ENCODE measurements at places on chromosomes 12 and 14.
A peak's percentile ranks its signal among the peaks of the same experiment; 100 is the strongest.

- no peak for DNase-seq
These were observed 827.0 kb downstream of the AACS start for GRCh38 chr12:125892276-125892675.

DNA sequence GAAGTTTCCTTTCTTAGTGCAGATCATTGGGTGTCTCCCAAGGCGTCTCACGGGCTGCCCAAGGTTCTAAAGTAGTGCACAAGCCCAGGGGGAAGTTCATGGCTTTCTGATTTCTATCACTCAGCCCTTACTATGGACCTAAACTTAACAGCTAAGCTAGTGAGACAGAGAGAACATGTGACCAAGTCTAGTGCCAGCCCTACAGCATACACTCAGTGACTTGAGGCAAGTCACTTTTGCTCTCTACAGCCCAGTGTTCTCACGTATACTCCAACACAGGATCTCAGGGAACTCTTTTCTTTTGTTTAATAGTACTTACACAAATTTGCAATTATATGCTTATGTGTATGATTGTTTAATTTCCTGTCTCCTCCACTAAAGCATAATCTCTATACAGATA is 48.6 kb downstream of the NKX2-1 start:
- DNase-seq: no peak

DNA sequence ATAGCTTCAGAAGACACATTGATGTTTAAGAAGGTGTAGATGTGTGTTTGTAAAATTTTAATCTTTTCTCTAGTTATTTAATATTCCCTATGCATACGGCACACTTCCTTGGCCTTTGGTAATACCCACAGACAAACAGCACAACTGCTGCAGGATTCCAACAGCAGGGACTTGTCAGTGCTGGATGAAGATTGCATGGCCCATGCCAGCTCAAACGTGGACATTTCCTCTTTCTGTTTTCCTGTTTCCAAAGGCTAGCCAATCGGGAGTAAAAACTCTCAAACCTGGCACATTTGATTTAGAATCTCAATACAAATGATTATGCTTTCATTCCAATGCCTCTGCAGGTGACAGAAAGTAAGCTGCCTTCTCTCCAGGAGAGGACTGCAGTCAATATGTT is 22.5 kb upstream of the PDE3A start:
- no peak for DNase-seq

GRCh38 chr12:63020269-63020668 is 85.3 kb upstream of the PPM1H start:
- no peak for DNase-seq

- peak; percentile 80 for DNase-seq
These were observed 42.4 kb downstream of the NUAK1 start for GRCh38 chr12:106096376-106096775.

DNA sequence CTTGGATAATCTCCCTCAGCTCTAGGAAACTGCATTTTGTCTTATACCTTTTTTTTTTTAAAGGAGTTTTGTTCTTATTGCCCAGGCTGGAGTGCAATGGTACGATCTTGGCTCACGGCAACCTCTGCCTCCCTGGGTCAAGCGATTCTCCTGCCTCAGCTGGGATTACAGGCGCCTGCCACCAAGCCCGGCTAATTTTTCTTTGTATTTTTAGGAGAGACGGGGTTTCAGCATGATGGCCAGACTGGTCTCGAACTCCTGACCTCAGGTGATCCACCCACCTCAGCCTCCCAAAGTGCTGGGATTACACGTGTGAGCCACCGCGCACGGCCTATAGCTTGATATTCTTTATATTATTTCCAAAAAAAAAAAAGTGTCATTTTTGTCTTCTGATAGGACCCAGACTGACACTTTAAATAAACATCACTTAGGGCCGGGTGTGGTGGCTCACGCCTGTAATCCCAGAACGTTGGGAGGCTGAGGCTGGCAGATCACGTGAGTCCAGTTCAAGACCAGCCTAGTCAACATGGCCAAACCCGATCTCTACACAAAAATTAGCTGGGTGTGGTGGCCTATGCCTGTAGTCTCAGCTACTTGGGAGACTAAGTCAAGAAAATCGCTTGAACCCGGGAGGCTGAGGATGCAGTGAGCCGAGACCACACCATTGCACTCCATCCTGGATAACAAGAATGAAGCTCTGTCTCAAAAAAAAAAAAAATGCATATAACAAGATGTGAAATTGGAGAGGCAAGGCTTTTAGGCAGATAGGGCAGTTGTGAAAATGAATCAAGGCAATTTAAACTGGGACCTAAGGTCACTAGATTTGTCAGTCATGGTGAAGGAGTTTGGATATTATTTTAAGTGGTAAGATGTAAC is 18.4 kb downstream of the SLC2A3 start:
- no peak for DNase-seq

DNA sequence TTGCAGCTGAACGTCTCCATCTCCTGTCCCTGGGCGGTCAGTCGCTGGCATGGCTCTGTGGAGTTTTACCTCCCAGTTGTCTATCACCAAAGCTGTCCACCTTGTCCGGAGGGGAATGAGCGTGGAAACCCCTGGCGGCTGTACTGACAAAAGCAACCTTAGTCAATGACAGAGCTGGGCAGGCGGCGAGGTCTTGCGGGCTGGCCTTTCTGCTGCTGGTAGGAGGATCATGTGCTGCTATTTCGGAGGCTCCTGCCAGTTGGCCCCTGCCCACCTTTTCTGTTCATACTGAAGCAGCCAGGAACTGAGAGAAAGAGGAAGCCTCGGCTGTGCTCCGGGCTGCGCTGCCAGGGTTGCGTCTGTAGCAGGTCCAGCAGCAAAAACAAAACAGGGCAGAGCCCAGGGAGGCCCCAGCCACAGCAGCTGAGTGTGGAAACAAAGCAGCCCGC is 57.7 kb downstream of the HMGA2 start:
- DNase-seq: peak; percentile 80

DNA sequence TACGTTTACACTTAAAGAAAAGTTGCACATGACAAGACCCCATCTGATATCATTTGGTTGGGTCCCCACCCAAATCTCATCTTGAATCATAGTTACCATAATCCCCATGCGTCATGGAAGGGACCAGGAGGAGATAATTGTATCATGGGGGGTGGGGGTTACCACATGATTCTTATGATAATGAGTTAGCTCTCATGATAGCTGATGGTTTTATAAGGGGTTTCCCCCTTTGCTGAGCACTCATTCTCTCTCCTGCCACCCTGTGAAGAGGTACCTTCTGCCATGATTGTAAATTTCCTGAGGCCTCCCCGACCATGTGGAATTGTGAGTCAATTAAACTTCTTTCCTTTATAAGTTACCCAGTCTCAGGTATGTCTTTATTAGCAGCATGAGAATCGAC is 60.3 kb downstream of the PHLDA1 start:
- DNase-seq: no peak

DNA sequence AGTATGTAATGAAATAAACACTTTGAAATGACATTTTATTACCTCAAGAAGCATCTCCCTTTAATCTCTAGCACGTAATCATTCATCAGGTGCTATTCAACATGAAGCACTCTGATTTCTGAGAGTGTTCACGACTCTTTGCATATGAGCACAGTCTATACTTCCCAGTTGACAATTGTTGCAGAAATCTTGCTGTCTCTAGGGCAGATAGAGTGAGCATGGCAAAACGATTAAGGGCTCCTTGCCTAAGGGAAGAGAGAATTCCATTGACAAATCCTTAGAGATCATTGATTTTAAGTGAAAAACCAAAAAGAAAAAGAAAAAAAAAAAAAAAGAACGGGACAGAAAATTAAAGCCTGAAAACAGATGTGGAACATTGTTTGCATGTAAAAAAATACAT is 107.6 kb downstream of the C12orf50 start:
- no peak for DNase-seq

GRCh38 chr14:52254086-52254485 is 13.4 kb upstream of the PTGDR start:
- no peak for DNase-seq

DNA sequence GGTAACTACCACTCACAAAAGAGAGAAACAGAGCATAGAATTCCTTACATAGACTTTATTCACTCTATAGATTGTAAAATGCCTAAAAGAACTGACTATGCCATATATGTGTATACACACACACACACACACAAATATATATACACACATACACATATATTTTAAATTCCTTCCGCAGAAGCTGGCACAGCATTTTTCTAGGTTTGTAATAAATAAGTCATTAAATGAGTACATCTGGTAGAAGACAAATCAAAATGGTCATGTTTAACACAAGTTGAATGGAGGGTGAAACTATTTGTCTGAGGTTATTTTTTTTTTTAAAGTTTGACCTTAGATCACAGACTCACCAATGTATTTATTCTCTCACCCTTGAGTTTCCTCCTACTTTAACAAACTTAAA is 58.2 kb downstream of the CCER1 start:
- no peak for DNase-seq

DNA sequence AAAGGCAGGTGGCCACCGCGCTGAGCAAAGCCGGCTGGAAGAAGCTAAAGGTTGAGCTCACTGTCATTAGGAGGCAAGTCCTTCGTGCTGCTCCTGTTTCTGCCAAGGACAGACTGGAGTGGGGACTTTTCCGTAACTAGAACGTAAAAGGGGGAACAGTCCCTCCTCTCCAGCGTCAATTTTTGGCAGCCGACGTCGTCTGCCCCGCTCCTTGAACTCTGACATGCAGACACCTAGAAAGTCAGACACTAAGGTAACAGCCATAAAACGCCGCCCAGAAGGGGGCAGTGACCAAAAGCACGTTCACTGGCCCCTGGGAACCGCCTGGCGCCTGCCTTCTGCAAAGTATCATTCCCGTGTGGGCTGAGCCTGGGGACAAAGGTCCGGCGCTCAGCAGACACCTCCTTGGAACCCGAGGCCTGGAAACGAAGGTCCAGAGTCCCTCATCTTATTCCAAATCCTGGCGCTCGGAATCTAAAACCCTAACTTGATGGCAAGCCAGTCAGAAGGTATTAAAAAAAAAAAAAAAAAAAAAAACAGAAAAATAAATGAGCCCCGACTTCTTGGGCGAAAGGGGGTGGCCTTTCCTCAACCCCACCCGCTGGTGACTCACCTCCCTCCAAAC is 1.1 kb upstream of the LRP1 start:
- no peak for DNase-seq

- no peak for DNase-seq
These were observed 29.6 kb downstream of the SMUG1 start for GRCh38 chr12:54159140-54159539.

- DNase-seq: no peak
These were observed 47.7 kb downstream of the C12orf50 start for GRCh38 chr12:87981495-87981894.

DNA sequence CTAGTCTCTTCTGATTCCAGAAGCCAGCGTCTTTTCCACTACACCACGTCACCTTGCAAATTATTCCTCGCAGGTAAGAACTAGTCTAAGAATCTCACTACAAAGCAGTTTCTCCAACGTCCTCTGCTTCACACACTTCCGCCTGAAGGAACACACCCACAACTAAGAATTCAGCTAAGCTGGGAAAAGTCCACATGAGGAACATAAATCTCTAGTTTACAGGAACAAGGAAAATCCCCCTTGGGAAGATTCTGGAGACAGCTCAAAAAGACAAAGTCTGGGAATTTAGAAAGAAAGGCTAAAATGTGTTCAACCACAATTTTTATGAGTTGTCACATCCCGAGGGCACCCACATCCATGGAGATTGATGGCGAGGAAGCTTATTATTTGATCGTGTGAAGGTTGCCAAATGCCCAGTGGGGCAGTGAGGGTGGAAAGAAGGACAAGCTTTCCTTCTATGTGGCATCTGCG is 780.2 kb upstream of the TBX3 start:
- DNase-seq: no peak

GRCh38 chr14:95522556-95522955 is 6.1 kb upstream of the SYNE3 start:
- DNase-seq: no peak

- peak; percentile 39 for DNase-seq
These were observed 31.2 kb downstream of the TAS2R7 start for GRCh38 chr12:10771132-10771733.

GRCh38 chr14:106879241-106879640 is 1352.9 kb downstream of the TMEM121 start:
- no peak for DNase-seq

DNA sequence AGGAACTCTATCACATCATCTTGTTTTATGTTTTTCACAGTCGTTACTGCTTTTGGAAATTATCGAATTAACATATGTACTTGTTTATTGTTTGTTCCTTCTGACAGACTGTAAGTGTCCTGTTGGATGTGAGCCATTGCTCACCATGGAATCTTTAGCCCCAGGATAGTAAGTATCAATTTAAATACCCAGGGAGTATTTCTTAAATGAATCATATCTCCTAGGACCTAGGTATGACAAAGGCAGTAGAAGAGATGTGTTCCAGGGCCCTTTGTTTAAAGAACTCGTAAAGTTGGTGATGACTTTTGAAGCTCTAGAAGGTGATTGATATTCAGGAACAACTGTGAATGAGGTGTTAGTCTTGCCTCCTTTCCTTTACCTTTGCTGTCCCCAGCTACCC is 30.3 kb upstream of the STRAP start:
- no peak for DNase-seq

GRCh38 chr12:82754856-82755255 is 68.2 kb downstream of the TMTC2 start:
- DNase-seq: no peak

- DNase-seq: peak; percentile 13
These were observed 374.8 kb downstream of the RMST start for GRCh38 chr12:97837401-97837800.

GRCh38 chr12:532908-533565 is 73.3 kb downstream of the B4GALNT3 start:
- DNase-seq: peak; percentile 97

GRCh38 chr12:20369305-20370013 is 1.1 kb downstream of the PDE3A start:
- DNase-seq: peak; percentile 24

GRCh38 chr12:11639454-11639853 is 10.0 kb upstream of the ETV6 start:
- DNase-seq: no peak

DNA sequence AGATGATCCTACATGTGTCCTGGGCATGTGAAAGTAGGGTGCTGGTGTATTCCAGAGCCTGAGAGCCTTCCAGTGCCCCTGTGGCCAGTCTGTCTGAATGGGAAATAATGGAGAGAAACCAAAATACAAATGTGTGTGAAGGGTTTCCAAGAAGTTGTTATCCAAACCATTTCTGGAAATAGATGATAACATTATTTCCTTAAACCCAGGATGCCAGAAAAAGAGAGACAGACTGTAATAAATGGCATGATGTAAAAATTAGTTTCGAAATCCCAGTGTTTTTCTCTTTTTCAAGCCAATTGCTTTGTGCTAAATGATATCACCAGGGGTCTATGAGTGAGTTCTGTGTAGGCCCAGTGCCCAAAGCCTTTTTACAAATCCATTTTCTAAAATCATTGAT is 175.3 kb downstream of the PHLDA1 start:
- no peak for DNase-seq

- DNase-seq: no peak
These were observed 8.2 kb downstream of the DTD2 start for GRCh38 chr14:31449136-31449535.

DNA sequence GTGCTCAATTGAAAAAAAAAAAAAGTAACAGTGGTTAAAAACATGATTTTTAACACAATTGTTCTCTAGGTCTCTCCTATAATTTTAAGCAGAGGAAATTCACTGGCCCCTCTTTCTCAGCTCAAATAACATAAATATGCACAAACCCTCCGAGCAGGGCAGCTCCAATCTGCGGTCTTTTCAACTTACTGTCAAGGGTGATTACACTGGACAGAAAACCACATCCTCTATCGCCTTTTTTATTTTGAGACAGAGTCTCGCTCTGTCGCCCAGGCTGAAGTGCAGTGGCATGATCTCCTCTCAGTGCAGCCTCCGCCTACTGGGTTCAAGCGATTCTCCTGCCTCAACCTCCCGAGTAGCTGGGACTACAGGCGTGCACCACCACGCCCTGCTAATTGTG is 16.5 kb upstream of the GABARAPL1 start:
- DNase-seq: no peak

- peak; percentile 70 for DNase-seq
These were observed 1.2 kb upstream of the AMIGO2 start for GRCh38 chr12:47080725-47081502.

All from AG10803 (cell line).